ENCODE measurements at places on chromosomes 3 and 15. TPM values are rescaled to one million over a fixed set of nuclear protein-coding genes. Genes with fewer than 3 reads are reported as not detected.

ZNF774 gene
- total RNA-seq, result 2.1 TPM

RAB7A gene
- 226 TPM for total RNA-seq

DNA sequence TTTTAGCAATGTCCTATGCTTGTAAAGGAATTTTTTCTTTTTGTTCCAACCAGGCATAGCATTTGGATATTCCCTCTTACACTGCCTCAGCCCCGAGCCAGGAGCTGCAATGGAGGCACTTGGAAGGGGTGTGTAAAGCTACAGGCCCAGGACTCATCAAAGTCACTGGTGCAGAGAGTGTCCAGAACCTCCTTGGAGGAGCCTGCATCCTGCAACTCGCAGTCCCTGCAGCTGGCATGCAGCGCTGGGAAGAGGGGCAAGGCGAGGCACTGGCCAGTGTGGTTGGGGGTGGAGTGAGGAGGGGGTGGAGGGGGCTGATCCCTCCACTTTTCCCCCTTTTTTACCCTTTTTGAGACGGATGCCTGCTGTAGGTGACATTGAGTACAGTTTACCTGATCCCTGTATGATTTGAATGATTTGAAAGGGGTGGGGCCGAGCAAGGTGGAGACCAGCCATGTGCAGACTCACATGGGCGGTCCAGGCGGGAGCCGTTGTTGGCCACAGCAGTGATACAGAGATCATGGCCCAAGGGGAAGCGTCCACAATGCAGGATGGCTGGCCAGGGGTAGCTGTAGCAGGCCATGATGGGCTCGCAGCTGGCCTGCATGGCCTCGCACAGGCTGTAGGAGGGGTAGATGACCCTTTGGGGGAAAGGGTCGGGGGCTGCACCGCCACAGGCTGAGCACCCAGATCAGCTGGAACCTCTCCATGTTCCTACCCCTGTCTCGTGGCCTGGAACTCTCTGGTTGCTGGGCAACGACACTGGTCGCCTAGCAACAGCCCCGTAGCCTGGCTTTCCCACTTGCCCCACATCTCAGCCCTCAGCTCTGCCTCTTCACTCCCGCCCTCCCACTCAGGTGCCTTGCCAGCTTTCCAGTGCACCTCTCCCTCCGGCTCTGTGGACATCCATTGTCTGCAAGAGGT, 7.9 kb downstream of the P4HTM start:
- no peak for DNase-seq
- no peak overlapping the region for H3K4me3 ChIP-seq
- peaks cover 29% of the 10 kb centered on the region for H3K4me1 ChIP-seq
- H3K27me3 ChIP-seq, result no peaks in the 10 kb centered on the region
- H3K27ac ChIP-seq, result no peak overlapping the region

DNA sequence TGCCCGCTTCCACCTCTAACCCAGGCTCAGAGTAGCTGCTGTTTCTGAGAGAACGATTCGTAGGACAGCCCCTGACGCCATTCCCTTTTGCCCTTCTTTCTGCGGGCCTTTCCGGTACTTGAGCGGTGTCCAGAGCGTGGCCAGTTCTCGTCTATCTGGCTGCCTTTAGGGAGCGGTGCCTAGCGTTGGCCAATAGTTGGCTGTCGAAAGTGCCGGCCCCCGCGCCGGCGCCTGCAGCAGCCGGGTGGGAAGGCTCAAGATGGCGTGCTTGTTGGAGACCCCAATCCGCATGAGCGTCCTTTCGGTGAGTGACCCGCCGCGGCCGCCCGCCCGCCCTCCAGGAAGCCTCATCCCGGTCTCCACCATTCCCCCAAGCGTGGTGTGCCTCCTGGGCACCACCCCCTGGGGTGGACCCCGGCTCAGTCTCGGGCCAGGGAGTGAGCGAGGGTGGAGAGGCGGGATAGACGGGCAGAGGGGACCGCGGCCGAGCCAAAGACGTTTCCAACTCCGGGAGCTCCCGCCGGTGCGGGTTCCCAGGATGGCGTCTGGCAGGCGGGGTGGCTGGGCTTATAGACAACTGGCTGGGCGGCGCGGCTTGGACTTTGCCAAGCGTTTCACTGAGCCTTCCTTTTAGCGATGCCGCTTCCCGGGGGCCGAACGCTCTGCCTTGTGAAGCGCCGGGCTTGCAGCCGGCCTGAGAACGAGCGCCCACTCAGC, at the start of gene ARMC8:
Gene ARMC8, plus strand, starts transcription at position 6 of the 717 bp plus-strand sequence. Its CDS starts 254 bp downstream, at position 260.
- H3K36me3 ChIP-seq, result peaks cover 13% of the 10 kb centered on the region
- H3K27ac ChIP-seq, result peak within 1 kb of the TSS; percentile 98
- peaks cover 36% of the 10 kb centered on the region for H3K4me1 ChIP-seq
- DNase-seq, result peak; percentile 41
- H3K27me3 ChIP-seq, result peaks cover 14% of the 10 kb centered on the region
- H3K4me3 ChIP-seq, result peak within 1 kb of the TSS; percentile 90

DNA sequence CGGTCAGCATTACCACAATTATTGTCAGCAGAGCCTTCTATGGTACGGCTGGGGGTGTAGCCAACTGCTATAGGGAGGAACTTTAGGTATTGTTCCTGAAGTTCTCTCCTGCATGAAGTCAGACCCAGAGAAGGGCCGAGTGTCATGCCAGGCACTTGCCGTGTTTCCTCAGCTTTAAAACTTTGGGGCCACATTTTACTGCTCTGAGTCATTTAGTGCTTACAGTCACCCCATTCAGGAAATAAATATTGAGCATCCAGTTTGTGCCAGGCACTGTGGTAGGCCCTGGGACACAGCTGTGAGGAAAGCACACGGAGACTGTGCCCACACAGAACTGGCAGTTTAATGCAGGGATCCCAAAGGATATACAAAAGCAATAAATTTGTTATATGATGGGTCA, 54.5 kb upstream of the APEH start:
- no peak overlapping the region for H3K27ac ChIP-seq
- H3K36me3 ChIP-seq, result no peaks in the 10 kb centered on the region
- no peak for DNase-seq
- H3K27me3 ChIP-seq, result peaks cover 11% of the 10 kb centered on the region

- no peak overlapping the region for H3K27ac ChIP-seq
- H3K4me3 ChIP-seq, result no peak overlapping the region
- no peak for DNase-seq
- no peaks in the 10 kb centered on the region for H3K4me1 ChIP-seq
- H3K36me3 ChIP-seq, result no peaks in the 10 kb centered on the region
Observed at GRCh38 chr15:29728418-29728817, 93.8 kb downstream of the TJP1 start.

- peaks cover 88% of the 10 kb centered on the region for H3K36me3 ChIP-seq
- H3K27ac ChIP-seq, result peak overlapping the region; percentile 98
- peak; percentile 32 for DNase-seq
Observed at GRCh38 chr3:50609763-50610085, 1.9 kb downstream of the CISH start.
